ENCODE measurements at places on chromosomes 2 and 18.

DNA sequence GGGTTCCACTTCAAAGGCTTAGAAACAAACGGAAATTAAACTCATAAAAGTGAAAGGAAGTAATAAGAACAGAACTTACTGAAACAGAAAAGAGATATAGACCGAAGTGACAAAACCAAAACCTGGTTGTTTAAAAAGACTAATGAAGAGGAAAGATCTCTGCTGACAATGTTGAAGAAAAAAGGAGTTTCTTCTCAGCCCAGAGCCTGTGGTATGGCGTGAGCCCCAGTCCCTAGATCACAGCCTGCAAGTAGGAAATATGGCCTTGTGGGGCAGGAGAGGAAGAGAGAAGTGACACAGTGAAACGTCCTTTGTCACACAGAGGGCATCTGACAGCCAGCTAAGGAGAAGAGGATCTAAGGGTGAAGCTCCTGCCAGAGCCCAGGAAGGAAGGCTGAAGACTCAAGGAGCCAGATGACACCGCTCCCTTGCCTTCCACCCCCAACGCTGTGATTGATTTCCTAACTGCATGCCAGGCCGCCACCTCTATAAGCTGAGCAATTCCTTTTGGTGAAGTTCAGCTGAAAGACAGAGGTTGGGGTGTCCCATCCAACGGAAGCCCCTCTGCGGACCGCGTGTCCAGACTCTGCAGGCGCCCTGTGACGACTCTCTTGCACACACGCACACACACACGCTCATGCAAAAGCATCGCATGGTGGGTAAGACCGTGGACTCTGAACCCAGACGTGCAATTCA lies 141.1 kb downstream of the HDAC4 start:
- no peak for DNase-seq

GRCh38 chr18:5604778-5605177 lies 61.0 kb upstream of the EPB41L3 start:
- peak; percentile 6 for DNase-seq

- no peak for DNase-seq
Observed at GRCh38 chr2:99488539-99489062, 1.2 kb downstream of the REV1 start.

DNA sequence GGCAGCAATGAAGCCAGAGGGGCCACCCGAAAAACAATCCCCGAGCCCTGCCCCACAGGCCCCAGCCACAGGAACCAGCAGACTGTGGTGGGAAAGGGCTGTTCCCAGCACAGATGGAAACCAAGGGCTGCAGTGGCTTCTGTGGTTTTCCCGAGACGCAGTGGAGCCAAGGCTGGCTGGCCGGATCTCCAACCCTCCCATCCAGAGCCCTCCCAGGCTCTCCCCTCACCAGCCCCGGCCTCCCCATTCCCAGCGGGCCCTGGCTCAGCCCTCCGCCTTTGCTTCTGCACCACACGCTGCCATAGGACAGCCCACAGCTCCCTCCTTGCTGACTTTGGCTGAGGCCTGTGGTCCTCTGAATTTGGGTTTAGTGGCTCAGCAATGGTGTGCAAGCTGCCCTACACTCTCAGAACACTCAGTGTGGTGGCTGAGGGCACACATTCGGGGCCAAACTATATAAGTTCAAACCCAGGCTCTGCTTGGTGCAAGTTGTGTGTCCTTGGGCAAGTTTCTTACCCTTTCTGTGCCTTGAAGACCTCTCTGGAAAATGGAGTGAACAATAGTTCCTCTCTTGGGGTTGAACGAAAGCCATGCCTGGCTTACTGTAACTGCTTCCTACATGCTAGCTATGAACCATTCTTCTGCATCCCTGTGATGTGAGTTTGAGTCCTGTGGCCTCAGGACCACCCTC lies 200.1 kb downstream of the SMAD7 start:
- no peak for DNase-seq

DNA sequence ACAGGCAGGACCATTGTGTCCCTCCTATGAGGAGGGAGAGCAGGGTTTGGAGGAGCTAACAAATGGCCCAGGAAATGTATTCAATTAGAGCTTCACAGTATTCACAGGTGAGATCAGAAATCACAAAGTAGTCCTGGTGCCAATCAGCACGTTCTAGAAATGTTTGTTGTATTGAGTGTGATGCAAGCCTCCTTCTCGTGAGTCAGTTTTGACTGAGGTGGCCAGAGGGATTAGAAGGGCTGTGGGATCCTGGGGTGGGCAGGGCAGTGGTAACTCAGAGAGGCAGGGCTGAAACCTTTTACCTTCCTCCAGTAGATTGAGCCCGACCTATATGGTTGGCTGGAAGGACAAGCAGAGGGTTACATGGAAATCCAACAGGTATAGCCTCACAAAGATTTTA lies 95.0 kb downstream of the BOD1L2 start:
- DNase-seq, result no peak

GRCh38 chr2:96207073-96207773 lies 1.4 kb downstream of the STARD7 start:
- no peak for DNase-seq

DNA sequence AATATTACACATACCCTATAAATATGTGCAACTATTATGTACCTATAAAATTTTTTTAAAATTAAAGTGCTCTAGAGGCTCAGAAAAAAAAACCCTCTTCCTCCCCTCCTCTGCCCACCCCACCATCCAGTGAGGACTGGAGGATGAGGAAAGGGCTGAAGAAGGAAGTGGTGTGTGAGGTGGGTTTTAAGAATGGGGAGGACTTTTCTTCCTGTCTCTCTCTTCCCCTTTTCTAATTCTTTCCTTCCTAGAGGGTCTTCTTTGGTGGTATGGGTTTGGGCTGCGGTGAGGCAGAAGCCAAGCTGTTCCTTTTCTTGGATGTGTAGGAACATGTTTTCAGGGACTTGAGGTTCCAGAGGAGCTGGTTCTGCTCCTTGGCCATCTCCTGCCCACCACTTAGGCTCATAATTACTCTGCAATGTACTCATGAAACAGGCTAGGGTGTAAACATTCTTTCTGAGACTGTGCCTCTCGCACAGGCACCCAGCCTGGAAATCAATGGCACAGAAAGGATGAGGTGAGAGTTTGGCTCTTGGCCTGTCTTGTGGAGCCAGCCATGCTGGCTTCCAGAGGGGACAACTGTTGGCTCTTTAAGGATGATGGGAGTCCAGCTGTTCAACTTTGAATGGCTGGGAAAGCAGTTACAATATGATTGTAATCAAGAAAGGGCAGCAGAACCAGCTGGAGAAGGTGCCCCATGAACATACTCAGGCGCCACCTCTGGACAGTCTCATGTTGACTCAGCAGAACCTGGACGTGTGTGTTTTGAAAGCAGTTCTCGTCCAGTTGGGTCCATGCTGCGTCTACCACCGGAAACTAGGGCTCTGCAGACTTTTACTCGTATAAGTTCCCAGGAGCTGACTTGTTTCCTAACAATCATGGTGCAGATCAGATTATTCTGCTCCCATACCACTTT lies 38.3 kb downstream of the IL1RL2 start:
- peak; percentile 0 for DNase-seq

DNA sequence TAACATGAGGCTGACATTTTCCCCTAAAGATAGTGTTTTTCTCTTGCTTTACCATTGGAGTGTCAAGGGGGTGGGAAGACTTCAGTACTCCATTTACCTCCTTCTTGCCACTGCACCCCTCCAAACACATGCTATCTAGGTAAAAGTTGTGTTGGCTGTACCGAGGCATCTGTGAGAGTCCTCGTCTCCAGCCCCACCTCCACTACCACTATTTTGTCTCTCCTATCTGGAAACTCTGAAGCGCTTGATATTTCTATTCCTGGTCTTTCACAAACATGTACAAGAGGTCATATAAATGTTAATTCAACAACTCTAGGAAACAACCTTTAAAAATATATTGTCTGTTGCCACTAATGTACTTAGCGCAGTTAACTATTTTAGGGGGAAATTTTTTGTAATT lies 132.6 kb downstream of the PKP4 start:
- DNase-seq, result no peak

DNA sequence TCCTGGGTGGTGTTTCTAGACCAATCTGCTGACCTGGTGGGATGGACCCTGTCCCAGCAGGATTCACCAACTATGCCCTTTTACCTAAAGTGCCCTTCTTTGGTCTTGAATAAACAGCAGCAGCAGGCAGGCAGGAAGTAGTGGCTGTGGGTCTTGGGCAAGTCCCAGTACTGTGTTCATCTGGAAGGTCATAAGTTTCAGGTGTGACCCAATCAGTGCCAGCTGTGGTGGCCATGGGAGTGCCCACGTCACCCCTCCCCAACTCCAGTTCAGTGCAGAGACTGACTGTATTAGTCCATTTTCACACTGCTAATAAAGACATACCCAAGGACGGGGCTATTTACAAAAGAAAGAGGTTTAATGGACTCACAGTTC lies 148.3 kb upstream of the SRD5A2 start:
- DNase-seq, result no peak

GRCh38 chr2:116809109-116809508 lies 1005.4 kb upstream of the DDX18 start:
- DNase-seq, result no peak
